ENCODE measurements at places on chromosomes 2 and 18.

DNA sequence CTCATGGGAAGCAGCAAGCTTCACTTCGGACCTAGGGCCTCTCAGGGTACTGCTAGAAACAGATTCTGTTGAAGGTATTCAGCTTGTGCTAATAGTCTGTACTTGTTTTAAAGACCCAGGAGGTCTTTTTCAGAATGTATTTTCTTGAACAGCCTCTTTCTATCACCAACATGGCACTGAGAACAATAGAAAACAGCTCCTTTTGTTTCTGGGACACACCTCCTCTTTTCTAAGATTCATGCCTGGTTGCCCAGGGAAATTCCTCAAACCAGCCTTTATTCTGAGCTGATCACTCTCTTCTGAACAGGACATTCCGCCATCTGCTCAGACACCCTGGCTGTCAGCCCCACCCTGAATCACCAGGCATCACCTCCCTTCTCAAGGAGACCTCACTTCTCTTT is 389.6 kb downstream of the TGIF1 start:
- DNase-seq = no peak

GRCh38 chr2:138630164-138630563 is 128.6 kb downstream of the SPOPL start:
- no peak for DNase-seq

GRCh38 chr2:222722327-222722946 is 51.0 kb downstream of the MOGAT1 start:
- peak; percentile 34 for DNase-seq

DNA sequence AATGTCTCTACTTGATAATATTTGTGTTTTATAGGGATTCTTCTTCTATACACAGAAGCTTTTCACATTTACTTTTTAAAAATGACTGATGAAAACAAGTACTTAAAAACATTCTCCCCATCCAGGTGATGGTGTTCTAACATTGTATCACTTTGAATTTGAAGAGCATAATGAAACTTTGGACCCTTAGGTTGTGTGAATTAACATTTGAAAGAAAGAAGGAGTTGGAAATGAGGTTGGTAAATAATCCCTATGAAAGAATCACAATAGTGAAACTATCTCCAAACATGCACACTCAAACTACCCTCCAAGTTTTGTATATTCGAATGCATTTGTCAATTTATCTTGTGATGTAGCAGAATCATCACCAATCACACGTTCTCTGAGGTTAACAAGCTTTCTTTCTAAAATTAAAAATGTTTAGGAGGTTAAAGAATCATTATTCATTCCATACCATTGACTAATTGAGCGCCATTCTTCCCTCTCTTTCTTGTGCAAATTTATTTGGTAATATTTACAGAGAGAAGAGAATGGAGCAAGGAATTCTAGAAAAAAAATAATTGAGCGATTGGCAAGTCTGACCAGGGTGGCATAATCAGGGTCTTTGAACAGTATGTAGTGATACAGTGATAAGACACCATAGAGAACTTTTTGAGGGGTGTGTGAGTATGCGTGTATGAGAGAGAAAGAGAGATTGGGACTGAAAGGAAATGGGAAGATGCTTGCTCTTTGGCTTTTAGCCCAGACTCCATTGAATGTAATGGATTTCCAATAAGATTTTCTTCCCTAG is 260.0 kb upstream of the NRXN1 start:
- DNase-seq = no peak

- DNase-seq = no peak
Observed at GRCh38 chr18:79684787-79685186, 5.2 kb downstream of the CTDP1 start.

GRCh38 chr18:34085140-34085739 is 139.5 kb downstream of the NOL4 start:
- no peak for DNase-seq

- no peak for DNase-seq
Observed at GRCh38 chr2:188894979-188895378, 79.2 kb upstream of the COL3A1 start.

- no peak for DNase-seq
Observed at GRCh38 chr2:228866781-228867180, 404.3 kb downstream of the PID1 start.

- no peak for DNase-seq
Observed at GRCh38 chr2:101569886-101570520, 95.1 kb upstream of the RFX8 start.

DNA sequence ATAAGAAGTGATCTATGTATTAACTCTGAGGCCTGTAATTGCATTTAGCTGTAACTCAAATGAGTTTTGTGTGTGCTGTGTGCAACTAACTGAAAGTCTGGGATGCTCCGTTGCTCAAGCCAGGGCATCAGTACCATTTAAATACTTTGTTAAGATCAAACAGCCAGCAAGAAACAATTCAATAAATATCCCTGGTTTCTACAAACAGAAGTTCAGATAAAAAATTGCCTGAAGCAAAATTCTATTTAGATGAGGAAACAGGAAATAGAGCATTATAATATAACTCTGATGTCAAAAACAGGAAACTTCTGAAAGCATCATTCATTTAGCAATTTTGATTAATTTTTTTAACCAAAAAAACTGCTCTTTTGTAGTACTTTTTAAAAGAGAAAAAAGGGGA is 18.9 kb upstream of the SLC38A11 start:
- no peak for DNase-seq

- no peak for DNase-seq
Observed at GRCh38 chr2:45002686-45003085, 6.6 kb downstream of the SIX2 start.

DNA sequence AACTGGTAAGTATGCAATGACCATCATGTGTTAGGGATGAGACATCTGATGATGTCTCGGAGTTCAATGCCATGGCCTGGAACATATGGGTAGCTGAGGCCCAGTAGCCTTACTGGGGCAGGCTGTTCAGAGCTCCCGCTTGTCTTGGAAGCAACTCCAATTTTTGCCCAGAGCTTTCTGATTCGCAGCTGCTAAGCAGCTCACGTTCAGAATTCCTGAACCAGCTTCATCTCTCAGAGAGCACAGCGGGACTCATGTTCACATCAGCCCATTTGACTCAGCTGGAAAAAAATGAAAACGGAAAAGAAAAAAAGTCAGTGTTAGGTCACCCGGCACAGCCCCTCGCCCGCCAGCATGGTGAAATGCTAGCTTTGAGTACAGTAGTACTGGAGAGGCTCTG is 16.8 kb upstream of the LRATD1 start:
- no peak for DNase-seq

- DNase-seq = no peak
Observed at GRCh38 chr2:75500633-75501032, 60.1 kb downstream of the EVA1A start.

DNA sequence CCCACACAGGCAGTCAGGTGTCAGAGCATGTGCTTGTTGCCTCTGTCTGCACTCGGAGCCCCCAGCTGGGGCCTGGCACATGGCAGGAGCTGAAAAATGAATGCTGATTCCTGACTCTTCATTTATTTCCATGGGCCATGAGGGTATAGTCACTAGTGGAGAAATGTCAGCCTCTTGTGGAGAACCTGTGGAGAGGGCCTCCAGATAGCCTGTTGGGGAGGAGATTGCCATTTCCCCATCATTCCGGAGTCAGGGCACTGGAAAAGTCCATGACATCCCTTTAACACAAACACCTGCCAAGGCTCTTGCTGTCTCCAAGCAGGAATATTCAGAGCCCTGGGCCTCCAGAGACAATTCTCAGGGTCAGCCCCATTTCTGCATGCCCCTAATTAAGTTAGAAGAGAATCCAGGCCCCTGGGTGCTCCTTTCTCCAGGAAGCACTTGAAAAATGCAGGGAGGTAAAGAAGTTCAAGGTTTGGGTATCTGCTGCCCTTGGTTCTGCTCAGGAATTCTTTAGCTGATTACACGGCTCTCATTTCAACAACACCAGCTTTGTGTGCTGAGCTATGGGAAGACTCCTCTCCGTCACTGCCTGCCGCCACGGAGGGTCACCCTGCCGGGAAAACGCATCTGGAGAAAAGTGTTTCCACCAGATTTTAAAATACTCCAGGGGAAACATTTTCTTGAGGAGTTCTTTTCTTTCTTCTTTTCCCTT is 311.3 kb downstream of the MYCN start:
- no peak for DNase-seq

- DNase-seq = no peak
Observed at GRCh38 chr2:239222706-239223309, 178.0 kb downstream of the HDAC4 start.

GRCh38 chr18:2683055-2683454 is 27.5 kb downstream of the SMCHD1 start:
- DNase-seq = no peak

DNA sequence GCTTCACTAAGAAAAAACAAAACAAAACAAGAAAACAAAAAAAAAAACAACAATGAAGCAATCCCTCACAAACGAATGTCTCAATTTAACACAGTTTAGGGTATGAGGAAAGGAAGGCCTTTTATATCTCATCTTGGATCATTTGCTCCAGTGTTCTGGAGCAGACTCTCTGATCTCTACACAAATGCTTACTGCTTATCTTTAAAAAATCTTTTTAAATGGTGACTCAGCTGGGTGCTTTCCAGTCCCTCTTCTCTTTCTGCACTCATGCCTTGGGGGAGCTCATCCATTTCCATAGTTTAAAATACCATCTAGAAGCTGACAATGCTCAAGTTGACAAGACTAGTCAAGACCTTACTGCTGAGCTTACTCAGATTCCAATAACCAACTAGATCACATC is 56.2 kb downstream of the ETAA1 start:
- DNase-seq = no peak

DNA sequence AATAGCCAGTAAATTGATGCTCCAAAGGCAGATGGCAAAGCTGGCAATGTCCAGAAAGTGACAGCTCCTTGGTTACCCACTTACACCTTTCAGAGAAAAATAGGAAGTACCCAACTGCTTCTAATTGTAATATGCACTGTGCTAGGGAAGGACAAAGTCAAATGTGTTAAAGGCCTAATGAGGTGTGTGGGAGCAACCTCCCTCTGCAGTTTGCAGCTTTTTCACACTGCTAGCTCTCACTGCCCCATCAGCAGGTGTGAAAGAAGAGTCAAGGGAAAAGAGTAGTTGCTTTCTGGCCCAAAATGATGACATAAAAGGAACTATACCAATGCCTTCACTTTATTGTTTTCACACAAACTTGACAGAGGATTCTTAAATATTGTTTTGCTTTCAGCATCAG is 284.1 kb upstream of the SETBP1 start:
- no peak for DNase-seq

- no peak for DNase-seq
Observed at GRCh38 chr2:219576505-219577388, 4.6 kb downstream of the INHA start.

- peak; percentile 87 for DNase-seq
Observed at GRCh38 chr2:43269074-43269572, 42.7 kb upstream of the ZFP36L2 start.

DNA sequence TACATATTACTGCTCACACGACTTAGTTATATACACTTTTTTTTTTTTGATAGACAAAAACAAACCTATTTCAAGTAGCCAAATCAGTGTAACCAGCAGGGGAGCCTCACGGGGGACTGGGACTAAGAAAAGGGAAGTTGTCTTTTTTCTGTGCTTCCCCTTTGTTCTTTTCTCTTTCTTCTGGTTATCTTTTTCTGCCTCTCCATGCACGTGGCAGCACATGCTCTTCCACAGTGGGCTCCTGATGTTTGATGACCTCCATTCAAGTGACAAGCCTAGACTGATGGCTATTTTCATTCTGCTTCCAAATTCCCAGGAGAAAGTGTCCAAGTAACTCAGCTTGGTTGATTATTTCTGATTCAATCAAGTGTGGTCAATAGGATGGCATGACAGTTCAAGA is 98.2 kb upstream of the STK39 start:
- DNase-seq = no peak

DNA sequence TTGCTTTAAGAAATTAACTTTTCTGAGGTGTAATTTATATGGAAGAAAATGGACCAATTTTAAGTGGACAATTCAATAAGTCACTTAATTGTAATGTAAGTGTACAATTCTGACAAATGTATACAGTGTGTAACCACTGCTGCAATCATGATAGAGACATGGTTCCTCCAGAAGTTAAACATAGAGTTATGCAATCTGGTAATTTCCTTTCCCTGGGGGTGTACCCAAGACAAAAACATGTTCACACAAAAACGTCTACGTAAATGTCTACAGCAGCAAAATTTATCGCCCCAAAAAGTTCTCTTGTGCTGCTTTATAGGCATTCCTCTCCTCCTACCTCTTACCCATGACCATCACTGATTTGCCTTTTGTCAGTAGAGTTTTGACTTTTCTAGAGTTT is 141.5 kb downstream of the AQP4 start:
- no peak for DNase-seq

GRCh38 chr2:42332575-42332974 is 28.4 kb downstream of the COX7A2L start:
- no peak for DNase-seq

- DNase-seq = no peak
Observed at GRCh38 chr2:80132281-80132680, 172.3 kb downstream of the LRRTM1 start.

DNA sequence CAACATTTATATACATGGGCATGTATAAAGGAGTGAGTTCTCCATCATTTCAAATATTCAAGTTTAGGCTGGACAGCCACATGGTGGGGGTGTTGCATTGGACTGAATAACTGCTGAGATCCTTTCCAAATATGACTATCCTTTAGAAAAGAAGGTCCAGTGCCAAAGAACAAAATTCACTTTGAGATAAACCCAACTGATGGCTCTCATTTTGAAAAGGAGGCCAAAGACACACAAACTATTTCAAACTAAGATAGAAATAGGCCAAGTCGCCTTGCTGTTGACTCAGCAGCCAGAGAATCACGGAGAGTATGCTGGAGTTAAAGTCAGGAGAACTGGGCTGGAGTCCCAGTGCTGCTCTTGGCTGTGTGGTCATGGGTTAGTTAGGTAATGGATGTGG is 204.5 kb upstream of the LRATD1 start:
- DNase-seq = no peak

GRCh38 chr2:79638410-79638809 is 125.6 kb downstream of the CTNNA2 start:
- no peak for DNase-seq

- DNase-seq = peak; percentile 68
Observed at GRCh38 chr2:216842636-216843035, 17.2 kb downstream of the TNP1 start.

- no peak for DNase-seq
Observed at GRCh38 chr2:184541591-184541990, 56.7 kb upstream of the ZNF804A start.

DNA sequence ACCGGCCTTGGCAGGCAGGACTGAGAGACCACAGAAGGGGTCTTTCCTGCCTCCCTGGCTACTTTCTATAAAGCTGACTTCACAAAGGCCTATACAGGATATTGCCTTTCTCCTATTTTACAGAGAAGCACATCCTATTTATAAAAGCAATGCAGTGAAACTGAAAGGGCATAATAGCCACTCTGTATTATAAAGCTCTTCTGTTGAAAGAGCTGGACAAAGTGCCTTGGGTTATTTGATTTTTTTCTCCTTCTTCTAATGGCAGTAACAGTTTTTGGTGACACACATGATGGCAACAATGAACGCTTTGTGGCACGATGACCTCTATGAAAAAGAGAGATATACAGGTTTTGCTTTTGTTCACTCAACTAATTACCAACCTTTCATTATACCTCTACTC is 281.1 kb downstream of the ZNF516 start:
- DNase-seq = no peak

GRCh38 chr18:28666216-28666615 is 489.3 kb upstream of the CDH2 start:
- no peak for DNase-seq

Data from left ventricle myocardium inferior (tissue), 1 donor.